ENCODE measurements at places on chromosomes 16 and 17.
A peak's percentile ranks its signal among the peaks of the same experiment; 100 is the strongest.

- DNase-seq: no peak
These were observed 7.5 kb downstream of the ZNHIT3 start for GRCh38 chr17:36493956-36494355.

DNA sequence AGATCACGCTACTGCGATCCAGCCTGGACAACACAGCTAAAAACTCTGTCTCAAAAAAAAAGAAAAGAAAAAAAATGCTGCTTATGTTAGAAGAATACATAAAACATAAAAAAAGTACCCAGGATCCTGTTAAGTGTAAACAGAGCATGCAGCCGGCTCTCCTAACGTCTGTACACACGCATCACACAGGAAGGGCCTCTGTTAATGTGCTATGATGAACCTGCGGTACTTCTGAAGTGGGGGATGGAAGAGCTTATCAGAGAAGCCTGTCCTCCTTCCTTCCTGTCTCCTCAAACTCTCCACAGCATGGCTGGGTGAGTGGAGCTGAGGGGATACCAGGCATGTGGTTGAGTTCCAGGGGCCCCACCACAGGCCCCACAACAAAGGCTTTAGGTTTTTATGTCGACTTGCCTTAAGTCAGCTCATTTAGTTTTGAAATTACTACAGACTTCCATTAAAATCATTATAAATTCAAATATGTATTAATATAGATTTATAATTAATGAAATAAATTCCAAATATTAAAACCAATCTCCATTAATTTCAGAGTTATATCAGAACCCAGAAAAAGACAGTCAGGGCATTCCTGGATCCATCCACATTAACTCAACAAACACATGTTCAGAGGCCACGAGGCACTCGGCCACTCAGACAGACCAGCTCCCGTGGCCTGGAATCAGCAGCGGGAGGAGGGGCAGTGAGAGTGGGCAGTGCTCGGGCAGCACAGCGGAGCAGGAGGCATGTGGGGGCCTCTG lies 11.7 kb downstream of the CCDC57 start:
- no peak for DNase-seq

DNA sequence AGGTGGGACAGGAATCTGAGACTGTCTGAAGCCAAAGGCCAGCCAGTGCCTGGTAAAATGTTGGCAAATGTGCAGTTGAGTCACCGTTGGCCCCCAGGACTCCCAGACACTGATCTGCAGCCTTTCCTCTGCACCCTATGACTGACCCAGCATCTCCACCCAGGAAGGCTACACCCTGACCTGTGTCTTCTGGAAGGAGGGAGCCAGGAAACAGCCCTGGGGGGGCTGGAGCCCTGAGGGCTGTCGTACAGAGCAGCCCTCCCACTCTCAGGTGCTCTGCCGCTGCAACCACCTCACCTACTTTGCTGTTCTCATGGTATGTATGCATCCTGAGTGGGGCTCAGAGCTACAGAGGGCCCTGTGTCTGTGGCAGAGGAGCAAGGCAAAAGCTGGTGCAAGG lies 24.0 kb downstream of the ADGRG5 start:
- DNase-seq: no peak

DNA sequence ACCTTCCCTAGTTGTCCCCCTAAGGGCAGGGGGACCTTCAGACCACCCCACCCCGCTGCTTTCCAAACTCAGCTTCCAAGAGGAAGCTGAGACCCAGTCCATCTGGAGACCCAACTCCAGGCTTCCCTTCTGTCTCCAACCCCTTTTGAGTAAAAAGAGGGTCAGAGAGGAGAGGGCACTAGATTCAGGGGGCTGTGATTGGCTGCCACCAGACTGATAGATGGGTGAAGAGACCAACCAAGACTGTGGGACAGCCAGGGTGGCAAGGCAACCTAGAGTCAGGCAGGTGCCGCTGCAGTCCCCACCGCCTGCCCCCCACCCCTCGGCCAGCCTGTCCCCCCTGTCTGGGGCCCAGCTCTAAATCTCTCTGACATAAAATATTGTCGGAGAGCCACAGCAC lies 92.5 kb downstream of the SDK2 start:
- no peak for DNase-seq

GRCh38 chr17:31411707-31412285 lies 20.3 kb downstream of the RAB11FIP4 start:
- no peak for DNase-seq

- DNase-seq: no peak
These were observed 809.5 kb upstream of the GOT2 start for GRCh38 chr16:59543641-59544040.

GRCh38 chr17:17938388-17939107 lies 33.7 kb downstream of the TOM1L2 start:
- DNase-seq: no peak

- no peak for DNase-seq
These were observed 8.1 kb downstream of the CYGB start for GRCh38 chr17:76529224-76530094.

GRCh38 chr17:56819431-56820145 lies 14.1 kb downstream of the C17orf67 start:
- peak; percentile 46 for DNase-seq

DNA sequence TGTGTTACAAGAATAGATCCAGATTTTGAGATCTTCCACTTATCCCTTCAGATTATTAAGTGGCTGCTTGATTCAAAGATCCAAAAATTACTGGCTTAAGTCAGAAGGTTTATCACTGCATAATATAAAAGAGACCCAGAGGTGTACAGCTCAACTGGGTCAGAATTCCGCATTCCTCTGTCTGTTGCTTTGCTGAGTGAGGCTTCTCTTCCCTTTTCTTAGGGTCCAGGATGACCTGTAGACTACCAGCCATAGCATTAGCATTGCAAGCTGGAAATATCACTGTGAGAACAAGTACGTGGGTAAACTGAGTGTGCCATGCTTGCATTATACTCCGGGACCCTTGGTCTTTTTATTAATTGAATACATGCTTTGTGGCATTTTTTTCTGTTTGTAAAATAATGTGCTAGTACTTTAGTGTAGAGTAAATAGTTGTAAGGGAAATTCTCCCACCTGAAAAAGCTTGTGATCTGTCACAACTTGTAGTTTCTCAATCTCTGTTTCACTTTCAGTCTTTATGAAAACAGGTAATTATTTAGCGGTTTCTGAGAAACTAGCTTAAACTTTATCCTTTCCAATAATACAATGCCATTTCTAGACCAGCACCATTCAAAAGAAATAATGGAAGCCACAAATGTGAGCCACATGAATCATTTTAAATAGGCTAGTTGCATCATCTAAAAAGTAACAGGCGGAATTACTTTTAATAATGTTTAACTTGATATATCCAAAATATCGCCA lies 61.6 kb downstream of the TNRC6C start:
- no peak for DNase-seq

GRCh38 chr16:12609937-12610699 lies 193.6 kb downstream of the CPPED1 start:
- DNase-seq: no peak

DNA sequence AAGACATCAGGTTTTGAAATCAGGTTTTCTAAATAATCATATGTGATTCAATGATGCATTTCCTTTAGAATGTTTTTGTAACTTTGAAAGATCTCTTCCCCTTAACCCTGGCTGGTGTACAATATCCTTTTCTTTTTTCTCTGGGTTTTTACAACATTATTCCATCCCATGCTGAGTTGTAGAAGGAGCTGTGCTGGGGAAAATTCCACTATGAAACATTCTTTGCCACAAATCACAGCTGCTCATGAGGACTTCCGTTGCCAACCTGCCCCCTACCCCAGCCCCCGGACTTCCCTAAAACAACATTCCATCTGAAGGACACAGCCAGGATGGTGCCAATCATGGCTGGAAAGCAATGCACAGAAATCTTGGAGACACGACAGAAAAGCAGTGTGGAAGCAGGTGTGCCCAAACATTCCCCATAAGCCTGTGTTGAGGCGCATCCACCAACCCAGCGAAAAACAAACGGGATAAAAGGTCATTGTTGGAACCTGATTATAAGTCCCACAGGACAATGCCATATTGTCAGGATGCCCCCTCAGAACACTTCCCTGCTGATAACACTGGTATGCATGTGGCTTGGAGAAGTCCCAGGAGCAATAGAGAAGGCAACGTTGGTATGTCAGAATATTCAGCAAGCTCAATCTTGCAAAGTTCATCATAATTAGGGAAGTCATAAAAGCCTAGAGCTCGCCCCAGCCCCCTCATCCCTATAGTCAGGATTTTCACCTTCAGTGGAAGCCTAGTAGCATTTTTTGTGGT lies 475.0 kb downstream of the HS3ST3B1 start:
- DNase-seq: no peak

DNA sequence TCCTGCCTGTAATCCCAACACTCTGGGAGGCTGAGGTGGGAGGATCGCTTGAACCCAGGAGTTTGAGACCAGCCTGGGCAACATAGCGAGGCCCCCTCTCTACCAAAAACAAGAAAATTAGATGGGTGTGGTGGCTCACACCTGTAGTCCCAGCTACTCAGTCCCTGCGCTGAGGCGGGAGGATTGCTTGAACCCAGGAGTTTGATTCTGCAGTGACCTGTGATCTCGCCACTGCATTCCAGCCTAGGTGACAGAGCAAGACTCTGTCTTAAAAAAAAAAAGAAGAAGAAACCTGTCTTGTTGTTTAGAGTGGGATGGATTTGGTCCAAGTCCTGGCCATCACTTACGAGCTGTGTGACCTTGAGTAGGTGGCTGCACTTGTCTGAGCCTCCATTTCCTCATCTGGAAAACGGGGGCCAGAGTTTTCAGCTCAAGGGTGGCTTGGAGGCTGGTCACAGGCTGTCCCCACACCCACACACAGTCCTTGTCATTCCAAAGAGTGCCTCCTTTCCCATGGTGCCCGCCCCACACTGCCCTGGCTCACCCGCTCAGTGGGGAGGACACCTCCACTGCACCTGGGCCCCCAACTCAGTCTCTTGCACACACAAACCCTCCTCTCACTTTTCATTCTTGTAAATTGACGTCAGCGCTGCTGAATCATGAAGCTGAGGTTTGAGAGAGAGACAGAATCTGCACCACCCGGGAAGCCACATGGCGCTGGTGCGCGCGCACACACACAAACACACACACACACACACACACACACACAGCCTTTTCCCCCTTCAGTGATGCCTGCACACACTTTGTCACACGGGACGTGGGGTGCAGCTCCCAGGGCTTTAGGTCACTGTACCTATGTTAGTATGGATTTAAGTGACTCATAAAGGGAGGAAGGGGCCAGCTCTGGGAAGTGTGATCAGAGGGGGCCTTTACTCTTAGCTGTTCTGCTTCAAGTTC lies 4.2 kb downstream of the SOCS1 start:
- peak; percentile 66 for DNase-seq

- DNase-seq: no peak
These were observed 24.4 kb downstream of the YPEL2 start for GRCh38 chr17:59355702-59356325.

DNA sequence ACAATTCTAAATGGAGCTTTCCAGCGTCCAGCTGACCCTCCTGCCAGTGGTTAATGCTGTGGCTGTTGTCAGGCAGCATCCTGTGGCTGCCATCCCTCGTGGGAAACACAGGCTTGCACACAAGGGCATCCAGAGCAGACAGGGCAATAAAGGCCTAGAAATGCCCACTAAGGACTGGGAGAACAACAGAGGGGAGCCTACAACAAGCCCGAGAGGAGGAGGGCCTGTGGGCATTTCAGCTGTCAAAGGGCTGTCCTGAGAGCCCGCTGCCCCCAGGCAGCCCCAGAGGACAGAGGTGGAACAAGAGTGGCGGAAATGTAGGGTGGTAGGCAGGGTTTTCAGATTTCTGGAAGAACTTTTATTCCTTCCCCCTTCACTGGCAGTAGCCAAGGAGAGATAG lies 81.1 kb downstream of the TNRC6C start:
- no peak for DNase-seq

- DNase-seq: peak; percentile 77
These were observed 2.6 kb upstream of the PITPNC1 start for GRCh38 chr17:67374329-67375053.

- no peak for DNase-seq
These were observed 8.2 kb downstream of the RHBDF2 start for GRCh38 chr17:76492989-76493501.

DNA sequence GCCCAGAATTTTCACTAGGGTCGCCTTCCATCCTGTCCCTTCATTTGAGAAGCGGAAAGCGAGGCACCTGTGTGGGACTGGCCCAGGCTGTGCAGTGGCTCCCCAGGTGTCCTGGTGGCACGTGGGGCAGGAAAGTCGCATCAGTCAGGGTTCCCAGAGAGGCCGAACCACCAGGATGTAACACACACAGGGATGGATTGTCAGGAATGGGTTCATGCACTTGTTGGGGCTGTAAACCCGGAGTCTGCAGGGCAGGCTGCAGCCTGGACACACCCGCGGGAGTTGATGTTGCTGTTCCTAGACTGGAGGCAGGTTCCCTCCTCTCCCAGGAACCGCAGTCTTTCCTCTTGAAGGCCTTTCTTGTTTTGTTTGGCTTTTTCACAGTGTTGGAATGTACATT lies 30.7 kb upstream of the RPTOR start:
- DNase-seq: no peak

DNA sequence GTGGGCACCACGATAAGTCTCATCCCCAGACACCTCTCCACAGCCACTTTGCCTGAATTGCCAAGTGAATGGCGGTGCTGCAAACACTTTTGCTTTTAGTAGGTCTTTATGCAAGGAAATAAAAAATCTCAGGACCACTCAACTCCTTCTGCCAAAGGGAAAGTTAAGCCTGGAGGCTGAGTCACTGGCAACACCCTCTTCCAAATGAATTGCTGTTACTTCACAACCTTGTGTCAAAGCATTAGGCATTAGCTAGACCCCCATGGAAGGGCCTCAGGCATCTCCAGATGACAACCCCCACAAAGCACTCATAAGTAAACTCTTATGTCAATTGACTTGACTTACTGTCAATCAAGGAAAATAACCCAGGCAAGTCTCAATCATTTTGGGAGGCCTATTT lies 43.0 kb downstream of the RNF112 start:
- no peak for DNase-seq

DNA sequence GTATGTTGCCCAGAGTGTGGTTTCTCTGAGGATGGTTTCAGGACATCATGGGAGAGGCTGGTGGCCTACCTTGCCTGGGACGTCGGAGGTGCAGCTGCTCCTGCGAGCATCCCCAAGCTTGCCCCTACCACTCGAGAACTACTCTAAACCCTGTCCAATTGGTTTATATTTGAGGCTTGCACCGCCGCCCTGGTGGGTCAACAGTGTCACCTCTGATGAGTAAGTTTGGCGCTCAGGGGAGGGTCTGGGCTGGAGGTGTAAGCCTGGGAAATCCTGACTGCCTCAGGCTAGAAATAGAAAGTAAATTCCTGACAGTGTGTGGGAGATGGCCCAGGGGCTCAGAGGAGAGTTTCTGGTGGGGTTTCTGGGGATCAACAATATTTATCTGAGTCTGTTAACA lies 48.2 kb downstream of the CCDC42 start:
- DNase-seq: no peak

DNA sequence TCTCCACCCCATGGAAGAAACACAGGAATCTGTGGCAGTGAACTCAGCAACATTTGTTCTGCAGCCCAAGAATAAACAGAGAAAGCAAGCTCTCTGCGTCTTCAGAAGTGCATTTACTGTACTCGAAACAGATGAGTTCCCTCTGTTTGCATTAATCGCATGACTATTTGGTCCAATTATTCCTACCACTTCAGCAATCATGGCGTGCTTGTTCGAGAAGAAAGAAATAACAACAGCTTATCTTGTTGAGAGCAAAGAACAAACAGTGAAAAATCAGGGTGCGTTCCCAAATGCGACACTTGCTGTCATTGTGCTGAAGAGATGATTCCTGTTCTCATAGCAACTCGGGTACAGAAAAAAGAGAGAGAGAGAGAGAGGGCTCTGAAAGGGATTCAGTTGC lies 445.3 kb upstream of the MAF start:
- DNase-seq: no peak

GRCh38 chr17:35086931-35087573 lies 23.5 kb upstream of the RFFL start:
- no peak for DNase-seq

All from stimulated activated CD8-positive, alpha-beta memory T cell treated with anti-CD3 and anti-CD28 coated beads, Interleukin-7, amount 100 ng/mL, for 24 hours (primary cell).